ENCODE measurements at places on chromosomes 16 and 17. TPM values are rescaled to one million over a fixed set of nuclear protein-coding genes. Genes with fewer than 3 reads are reported as not detected.

Gene DVL2
- polyA plus RNA-seq: 5.0 TPM

Gene THOC6
- 11.0 TPM for polyA plus RNA-seq

Gene MT1G
- polyA plus RNA-seq: 2.4 TPM

Gene DCXR
- 66.0 TPM for polyA plus RNA-seq

Gene SGCA
- 0.09 TPM for polyA plus RNA-seq

Gene KRTAP9-4
- polyA plus RNA-seq: not detected

Gene IGSF6
- polyA plus RNA-seq: not detected

Gene CDRT15L2
- polyA plus RNA-seq: not detected
